Activated T-cell treated with anti-CD3 and anti-CD28 coated beads for 4 hours (primary cell): ENCODE measurements at places on chromosomes 16 and 17.

DNA sequence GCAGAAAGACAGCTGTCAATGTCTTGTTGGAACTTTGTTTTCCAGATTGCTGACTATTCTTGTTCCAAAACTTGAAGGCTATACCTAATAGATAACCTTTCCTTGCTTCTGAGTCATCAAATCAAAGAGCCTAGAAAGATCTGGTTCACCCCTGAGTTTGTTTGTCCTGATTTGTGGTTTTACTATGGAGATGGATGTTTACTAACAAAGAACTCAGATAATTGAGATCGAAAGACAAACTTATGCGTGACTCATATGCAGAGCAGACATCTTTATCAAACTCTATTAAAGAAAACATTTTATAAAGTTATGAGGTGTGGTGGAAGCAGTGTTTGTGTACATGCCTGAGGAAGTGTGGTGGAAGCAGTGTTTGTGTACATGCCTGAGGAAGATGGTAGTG is 311.1 kb upstream of the TBX2 start:
- DNase-seq: no peak

DNA sequence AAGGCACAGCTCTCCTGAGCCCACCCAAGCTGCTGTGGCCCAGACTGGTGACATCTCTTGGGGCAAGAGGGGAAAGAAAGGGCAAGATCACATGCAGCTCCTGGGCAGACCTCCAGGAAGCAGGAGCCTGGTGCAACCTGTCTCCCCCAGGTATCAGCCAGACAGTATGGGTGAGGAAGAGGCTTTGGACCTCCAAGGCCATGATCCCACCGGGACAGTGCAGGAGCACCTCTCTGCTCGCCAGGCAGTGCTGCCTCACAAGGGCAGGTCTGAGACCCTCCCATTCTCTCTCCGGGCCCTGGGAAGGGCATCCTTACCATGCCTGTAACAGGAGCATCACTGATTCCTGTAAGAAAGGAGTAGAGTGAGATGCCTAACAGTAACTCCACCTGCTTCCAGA is 25.6 kb upstream of the COG7 start:
- DNase-seq: no peak

- no peak for DNase-seq
Observed at GRCh38 chr17:44983563-44983962, 15.5 kb upstream of the C1QL1 start.

- DNase-seq: no peak
Observed at GRCh38 chr17:76996741-76997694, 128.8 kb downstream of the MGAT5B start.

- DNase-seq: no peak
Observed at GRCh38 chr16:50526796-50527195, 21.4 kb upstream of the NKD1 start.

GRCh38 chr16:85798901-85799496 is 345 bp downstream of the EMC8 start:
- DNase-seq: no peak

GRCh38 chr16:187330-187729 is 7.1 kb downstream of the HBQ1 start:
- no peak for DNase-seq

DNA sequence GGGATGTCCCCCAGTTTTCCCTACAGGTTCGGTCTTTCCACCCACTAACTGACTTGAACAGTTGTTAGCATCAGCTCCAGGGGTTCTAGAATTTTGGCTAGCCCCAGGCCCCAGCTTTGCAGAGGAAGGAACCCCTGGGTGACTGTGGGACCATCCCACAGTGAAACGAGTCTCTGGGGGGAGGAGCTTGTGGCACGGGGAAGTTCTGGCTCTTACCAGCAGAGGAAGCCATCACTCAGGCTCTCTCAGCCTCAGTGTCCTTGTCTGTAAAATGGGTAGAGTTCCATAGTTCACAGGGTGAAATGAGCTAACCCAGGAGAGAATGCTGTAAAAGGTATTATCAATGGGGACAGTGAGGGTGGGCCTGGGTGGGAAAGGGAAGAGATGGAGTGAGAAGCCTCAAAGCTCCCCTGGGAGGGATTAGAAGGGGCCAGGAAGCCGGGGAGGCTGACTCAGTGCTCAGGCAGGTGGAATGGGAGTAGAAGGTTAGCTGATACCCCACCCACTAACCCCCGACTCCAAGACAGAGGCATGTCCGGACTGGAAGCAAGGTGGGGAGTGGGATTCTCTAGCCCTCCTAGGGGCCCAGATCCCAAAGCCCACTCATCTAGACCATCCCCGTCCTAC is 30.9 kb upstream of the CDC42EP4 start:
- DNase-seq: no peak

DNA sequence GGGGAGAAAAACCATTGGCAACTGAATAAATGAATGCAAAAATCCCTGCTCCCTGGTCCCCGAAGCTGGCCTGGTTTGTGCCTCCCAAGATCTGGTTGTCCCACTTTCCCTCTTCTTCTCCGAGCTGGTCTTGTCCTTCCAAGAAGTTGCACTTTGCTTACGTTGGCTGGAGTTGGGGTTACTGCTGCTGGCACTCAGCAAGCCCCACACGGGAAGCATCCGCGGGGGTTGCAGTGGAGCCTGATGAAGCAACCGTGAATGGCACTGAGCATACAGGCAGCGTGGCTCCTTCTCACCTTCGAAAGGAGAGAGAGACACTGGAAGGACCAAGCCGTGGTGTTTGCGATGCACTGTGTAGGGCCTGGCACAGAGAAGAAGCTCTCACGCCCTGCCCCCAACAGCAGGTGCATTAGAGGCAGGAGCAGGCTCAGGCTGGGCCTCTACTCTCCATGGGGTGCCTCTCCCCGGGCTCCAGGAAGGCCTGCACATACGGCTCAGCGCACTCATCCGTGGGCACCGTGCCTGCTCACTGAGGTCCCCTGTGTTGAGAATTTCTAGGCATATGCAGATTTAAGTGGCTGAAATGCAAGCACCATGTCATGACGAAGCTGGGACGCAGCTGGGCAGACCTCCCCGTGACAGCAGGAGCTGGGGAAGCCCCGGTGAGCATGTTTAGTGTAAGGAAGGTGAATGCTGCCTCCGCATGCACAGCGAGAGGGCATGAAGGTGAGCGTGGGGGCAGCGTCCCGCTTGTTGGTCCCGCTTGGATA is 12.1 kb downstream of the CA5A start:
- DNase-seq: no peak

DNA sequence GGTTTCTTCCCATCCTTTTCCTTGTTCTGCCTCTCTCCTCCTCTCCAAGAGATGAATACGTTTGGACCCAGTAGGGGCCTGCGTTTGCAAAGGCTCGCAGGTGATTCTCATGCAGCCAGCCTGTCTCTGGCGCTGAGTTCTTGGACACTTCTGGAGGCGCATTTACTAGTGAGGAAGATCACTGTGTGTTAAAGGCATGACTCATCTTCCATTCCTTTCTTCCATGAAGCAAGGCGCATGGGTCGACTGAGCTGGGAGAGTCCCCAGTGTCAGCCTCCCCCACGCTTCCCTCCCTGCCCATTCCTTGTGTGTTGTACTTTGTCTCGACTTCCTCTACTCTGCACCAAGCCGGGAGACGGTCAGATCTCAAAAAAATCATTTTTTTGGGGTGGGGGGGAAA is 159.9 kb upstream of the EEF2KMT start:
- no peak for DNase-seq

DNA sequence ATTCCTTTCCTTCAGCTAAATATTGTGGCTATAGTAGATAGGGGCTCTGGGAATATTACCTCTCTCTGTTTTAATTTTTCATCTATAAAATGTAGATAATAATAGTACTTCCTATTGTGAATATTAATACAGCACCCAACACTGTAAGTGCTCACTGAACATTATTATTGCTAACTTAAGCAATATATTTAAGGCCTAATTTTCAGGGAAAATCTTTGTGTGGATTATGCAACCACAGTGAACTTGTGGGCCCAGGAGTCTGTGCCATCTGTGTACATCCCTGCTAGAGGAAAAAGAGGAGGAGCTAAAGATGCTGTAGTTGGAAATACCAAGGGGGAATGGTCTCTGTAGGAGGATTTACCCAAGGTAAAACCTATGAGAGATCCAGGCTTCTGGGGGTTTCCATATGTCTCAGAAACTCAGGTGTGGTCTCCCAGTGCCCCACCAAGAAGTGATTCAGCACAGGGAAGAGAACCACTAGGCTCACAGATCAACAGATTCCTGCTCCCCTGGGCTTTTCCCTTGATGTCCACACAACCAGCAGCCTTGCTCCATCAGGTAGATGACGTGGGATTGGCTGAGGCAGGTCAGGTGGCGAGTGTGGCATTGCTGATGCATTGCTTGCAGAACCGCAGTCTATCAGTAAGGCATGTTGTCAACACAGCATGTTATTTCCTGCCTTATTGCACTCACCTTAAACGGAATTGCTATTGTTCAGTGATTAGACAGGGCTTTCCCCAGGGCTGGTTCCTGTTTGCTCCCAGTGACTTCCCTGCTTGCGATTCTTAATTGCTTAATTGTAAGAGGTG is 1.6 kb upstream of the N4BP1 start:
- DNase-seq: peak; percentile 40

DNA sequence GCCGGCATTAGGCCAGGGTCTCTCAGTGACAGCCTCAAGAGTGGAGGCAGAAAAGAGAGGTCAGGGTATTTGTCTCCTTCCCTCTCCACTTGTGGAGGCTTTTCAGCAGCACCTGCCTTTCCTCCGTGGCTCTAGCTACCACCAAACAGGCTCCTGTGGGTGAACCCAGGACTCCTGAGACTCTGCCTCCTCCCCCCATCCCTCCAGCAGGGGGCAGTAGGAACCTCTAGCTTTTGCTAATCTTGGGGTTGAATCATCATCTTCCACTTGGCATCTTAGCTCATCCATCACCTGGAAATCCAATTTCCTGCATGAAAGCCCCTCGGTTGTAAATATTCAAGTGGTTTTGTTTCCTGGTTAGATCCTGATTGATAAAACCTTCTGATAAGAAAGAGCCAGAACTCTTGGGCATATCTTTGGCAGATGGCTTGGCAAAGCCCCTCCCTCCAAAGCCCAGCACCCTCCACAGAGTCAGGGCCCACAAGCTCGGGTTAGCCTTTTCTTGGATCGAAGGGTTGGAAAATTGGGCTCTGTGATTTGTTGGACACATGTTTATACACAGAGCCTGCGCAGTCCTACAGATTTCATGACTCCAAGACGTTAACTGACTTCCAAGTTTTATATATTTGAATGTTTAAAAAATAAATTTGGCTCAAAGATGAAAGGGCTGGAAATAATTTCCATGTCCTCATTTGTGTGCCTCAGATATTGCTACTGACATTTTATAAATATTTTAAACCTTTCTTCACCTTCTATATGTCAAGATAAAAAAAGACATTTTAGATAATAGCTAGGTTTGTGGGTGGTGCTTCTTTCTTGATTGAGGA is 322.1 kb downstream of the MAP2K4 start:
- no peak for DNase-seq

DNA sequence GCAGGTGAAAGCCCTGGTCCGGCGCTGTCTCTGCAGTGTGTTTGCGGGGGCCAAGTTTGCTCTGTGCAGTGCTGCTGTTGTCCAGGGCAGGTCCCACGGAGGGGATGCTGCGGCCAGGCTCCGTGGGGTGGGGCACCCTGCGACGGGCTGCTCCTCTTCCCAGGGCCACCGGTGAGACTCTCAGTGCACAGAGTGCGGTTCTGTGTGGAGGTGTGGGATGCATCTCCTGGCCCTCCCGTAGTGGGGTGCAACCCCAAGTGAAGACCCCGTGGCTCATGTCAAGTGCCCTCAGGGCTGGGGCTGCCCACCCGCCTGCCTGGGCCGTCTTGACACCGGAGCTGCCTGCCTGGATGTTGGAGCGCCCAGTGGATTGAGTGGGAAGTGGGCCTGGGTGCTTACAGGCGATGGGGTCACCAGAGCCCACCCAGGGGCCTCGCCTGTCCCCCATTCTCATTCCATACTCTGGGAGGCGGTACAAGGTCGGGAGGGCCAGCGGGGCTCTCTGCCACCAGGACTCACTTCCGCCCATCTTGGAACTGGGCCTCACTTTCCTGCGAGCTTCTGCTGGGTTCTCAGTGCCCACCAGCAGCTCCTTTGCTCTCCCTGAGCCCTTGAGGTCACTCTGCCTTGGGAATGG is 119.9 kb downstream of the BANP start:
- no peak for DNase-seq

- DNase-seq: no peak
Observed at GRCh38 chr16:70586731-70587130, 59.6 kb upstream of the IL34 start.

DNA sequence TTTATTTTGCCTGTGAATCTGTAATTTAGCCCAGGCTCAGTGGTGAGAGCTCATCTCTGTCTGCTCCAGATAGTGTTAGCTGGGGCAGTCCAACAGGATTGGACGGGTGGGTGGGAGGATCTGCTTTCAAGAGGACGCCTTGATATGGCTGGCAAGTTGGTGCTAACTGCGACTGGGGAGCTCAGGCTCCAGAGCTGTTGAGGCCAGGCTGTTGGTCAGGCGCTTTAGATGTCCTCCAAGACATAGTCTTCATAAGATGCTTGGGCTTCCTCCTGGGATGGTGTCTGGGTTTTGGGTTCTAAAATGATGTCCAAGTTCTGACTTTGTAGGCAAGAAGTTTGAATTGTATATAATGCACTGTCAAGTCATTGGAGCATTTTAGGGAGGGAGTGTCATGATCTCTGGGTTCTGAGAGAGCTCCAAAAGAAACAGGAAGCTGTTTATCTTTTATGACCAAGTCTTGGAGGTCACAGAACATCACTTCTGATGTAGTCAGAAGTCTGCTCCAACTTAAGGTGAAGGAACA is 12.8 kb upstream of the PCTP start:
- no peak for DNase-seq

DNA sequence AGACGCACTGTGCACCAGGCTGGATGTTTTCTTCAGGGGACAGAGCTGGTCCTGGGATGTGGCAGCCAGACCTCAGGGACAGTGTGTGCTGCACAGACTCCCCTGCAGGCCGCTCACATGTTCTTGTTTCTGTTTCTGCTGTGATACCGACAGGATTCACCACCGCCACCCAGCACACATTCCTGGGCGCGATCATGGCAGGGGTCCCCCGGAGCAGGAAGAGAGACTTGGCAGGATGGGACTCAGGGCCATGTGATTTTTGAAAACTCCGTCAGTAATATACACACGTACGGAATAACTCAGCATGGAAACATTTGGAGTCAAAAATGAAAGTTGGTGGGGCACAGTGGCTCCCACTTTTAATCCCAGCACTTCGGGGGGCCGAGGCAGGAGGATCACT is 79.0 kb downstream of the HAPSTR1 start:
- DNase-seq: no peak

GRCh38 chr17:49482144-49482817 is 12.8 kb upstream of the NGFR start:
- DNase-seq: no peak

DNA sequence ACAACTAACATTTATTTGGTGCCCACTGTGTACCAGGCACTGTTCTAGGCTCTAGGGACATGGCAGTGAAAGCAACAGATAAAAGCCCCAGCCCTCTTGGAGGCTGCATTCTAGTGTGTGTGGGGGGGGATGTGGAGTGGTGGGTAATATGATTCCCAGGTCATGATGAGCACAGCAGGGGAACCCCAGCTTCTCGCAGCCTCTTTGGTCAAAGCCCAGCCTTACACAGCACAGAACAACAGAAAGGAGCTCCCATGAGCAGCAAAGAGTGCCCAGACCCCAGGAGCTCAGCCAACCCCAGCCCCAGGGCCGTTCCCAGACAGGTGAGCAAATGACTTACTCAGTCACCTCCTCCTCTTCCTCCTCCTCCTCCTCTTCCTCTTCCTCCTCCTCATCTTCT is 21.9 kb downstream of the CNGB1 start:
- no peak for DNase-seq

GRCh38 chr17:28612936-28613872 is 781 bp downstream of the RSKR start:
- peak; percentile 29 for DNase-seq
